ENCODE measurements at places on chromosomes 11 and 22. TPM values are rescaled to one million over a fixed set of nuclear protein-coding genes. Genes with fewer than 3 reads are reported as not detected.

DNA sequence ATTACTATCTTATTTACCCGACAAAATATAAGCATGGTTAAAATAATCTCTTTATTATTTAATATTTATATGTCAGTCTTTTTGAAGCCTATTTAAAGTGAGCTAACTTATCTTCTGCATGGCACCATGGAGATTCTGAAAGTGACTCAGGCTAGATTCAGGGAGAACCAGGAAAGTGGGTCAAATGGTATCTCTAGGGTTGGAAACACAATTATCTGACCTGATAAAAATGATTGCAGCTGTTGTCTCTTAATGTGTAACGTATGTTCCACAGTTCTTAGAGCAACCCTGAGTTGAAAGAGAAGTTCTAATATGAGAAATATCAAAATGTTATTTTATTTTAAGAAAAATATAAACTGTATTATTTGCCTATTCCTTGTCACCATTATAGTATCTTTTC, 143.1 kb upstream of the CARD18 start:
- DNase-seq = no peak

DNA sequence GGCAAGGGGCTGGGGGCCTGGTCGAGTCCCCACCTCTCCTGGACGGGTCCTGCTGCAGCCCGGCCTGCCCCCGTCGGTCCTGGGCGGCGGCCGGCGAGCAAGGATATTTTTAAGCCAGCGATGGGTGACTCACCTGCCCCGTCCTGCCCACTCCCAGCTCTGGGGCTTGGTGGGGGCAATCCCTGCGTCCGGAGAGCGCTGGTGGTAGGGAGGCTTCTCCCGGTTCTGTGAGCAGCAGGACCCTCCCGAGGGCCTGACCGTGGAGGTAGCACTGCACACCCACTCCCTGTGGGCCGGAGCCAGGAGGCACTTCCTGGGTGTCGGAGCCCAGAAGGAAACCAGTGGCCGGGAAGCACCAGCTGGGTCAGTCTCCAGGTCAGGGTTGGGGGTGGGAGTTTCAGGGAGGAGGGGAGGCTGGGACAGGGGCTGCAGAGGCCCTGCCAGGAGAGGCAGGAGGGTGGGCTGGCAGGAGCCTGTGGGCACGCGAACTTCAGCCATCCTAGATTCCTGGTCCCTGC, 467 bp downstream of the EPS8L2 start:
- no peak for DNase-seq

DNA sequence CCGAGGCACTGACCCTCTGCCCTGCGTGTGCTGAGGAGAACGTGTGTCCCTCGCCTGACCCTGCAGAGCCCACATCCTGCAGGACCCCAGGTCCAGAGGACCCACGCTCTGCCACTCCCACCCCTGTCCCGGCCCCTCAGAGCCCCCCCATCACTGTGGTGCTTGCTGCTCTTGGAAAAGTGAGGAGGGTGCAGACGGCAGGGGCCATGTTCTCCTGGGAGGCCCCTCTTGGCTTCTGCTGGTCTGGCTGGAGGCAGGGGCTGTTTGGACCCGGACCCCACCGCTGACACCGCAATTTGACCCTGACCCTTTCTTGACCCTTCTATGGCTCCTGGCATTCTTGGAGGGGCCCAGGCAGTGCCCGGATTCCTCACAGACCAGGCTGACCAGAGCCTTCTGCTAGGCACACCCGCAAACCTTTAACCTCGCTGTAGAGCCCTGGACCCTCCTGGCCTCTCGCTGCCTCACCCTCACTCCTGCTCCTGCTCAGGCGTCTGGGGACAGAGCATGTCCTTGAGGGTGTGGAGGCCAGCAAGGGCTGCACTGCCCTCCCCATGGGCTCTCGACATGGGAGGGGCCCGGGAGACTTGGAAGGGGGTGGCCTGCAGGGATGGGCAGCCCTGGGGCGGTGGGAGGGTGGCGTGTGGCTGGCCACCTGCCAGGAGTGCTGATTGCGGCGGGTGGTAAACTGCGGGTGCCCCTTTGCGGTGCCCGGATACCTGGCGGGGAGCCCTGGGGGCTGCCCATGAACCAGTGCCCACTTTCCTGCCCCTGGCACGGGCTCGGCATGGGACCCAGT, 37.0 kb upstream of the MUC5AC start:
- DNase-seq = no peak

GRCh38 chr11:29809121-29809520, 207.7 kb downstream of the KCNA4 start:
- no peak for DNase-seq

DNA sequence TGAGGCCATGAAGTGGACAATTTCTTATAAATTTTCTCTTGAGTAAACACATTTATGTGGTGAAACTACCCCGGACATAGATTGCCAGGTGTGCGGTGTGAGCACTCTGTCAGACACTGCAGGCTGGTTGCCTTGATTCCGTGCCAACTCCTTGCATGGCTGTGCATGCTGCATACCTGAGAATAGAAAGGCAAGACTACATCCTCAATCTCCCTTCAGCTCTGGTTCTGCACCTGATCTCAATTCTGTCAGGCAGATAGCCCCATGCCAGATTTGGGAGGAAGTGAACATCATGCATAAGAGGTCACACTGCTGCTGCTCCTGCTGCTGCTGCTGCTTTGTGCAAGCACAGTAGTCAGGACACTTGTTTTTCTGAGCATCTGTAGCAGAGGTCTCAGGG, 42.5 kb upstream of the DEUP1 start:
- no peak for DNase-seq

DNA sequence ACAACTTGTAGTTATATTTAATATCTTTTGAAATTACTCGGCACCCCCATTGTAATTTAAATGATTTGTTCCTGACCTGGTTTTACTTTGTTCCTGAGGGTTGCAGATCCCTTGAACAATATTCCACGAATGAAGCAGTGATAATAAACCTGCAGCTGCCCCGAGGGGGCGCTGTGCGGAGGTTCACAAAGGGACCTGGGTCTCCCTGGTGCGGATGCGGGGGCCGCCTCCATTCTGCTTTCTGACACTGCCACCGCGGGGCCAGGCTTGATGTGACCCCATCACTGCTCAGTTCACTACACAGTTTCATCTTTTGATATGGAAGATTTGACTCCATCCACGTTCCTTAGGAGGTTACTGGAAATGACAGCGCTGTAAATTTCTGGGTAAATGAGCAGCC, 62.9 kb upstream of the PRODH start:
- DNase-seq = no peak

DNA sequence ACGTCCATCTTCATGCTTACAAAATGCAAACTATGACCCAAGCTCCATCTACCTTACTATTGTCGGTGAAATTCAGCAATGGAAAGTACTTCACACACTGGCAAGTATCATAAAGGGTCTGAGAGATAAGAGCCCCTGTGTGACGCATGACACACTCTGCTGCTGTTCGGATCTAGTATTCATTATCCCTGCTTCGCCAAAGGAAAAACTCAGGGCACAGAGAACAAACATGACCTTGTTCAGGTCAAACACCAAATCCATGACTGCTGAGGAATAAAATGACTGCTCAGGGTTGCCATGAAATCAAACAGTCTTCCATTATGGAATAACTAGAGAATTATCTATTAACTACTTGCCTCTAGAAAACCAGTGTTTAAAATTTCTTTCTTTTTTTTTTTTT, 73.0 kb downstream of the MICAL3 start:
- DNase-seq = peak; percentile 37

- DNase-seq = no peak
Observed at GRCh38 chr22:50612528-50613221, 12.1 kb downstream of the MAPK8IP2 start.

- DNase-seq = peak; percentile 87
Observed at GRCh38 chr11:45411228-45411946, 125.2 kb upstream of the SYT13 start.

DNA sequence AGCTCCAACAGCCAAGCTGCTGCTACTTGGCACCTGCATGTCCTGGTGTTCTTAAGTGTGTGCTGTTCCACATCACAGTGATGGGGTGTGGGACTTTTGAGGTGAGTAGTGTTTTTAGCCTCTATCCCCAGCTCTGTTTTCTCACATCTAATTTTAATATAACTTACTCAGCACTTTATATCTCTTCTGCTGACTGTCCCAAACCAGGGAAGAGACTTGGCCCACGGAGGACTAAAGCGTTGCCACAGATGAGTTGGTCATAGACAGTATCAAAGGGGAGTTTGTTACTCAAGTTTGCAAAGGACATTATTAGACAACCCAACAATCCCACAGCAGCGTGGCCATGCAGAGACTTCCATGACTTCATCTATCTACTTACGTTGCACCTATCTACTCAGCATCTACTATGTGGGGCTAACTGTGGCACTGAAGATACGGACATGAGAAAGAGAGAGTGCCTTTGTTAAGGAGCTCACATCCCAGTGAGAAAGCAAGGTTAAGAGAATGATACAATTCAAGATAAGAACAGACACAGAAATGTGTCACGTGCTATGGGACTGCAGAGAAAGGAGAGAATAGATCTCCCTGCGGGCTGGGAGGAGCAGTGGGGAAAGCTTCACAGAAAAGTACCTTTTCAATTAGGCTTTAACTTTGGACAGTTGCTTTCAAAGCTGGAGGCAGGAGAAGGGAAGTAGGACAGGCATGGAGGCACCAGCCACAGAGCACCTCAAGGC, 82.4 kb downstream of the ME3 start:
- no peak for DNase-seq

GRCh38 chr11:84140386-84141169, 854.4 kb upstream of the CCDC90B start:
- no peak for DNase-seq

- DNase-seq = no peak
Observed at GRCh38 chr11:105023003-105023402, at the start of gene CASP5. Gene CASP5 (minus strand): TSS chr11:105023168. CDS start chr11:105023136, 32 bp downstream.

GRCh38 chr11:70760416-70761020, 362.2 kb downstream of the CTTN start:
- no peak for DNase-seq

DNA sequence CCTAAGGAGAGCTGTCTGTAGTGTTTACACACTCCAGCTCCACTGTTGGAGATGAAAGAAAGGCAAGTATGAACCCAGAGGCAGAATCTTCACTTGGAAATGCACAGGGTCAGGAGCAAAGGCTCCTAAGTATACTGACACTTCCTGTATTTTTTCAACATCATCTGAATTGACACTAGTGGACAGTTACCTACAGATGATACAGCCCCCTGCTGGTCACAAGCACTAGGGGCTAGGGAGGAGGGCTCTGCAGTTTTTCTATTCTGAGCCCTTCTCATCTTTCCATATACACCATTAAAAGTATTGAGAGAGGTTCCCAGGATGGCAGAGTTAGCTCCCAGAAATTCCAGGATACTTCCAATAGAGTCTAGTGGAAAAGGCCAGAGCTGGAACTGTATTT, 290.3 kb upstream of the API5 start:
- DNase-seq = no peak

DNA sequence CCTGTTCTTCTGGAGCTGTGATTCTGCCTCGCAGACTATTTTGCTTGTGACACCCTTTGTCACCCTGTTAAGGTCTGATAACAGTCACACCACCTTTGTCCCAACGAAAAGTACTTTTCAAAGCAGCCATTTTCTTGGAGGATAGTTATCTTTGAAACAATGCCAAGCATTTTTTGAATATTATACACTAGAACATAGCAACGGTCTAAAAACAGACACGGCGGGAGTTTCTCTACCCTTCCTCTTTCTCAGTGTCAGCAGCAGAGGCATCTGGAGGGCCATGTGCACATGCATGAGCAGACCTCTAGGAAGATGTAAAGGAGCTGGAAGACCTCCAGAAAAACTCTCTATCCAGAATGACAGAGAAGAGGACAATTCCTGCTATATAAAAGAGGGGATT, 86.5 kb downstream of the TRPC6 start:
- peak; percentile 94 for DNase-seq

DNA sequence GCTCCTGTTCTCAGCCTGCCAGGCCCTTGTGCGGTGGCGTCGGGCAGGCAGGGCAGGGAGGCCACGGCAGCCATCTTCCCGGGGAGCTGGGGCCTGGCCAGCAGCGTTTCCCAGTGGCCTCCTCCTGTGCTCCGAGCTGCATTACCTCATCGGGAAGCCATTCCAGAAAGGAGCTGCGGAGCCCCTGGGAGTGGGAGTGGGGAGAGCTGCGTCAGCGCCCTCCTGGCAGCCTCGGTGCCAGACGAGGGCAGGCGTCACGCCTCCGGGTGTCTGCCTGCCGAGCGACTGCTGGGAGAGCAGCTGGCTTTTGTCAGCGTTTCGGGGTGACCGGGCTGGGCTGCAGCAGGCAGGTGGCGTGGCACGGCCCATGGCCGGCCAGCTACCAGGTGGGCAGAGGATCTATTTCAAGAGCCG, 30.9 kb upstream of the WNT7B start:
- DNase-seq = peak; percentile 50

DNA sequence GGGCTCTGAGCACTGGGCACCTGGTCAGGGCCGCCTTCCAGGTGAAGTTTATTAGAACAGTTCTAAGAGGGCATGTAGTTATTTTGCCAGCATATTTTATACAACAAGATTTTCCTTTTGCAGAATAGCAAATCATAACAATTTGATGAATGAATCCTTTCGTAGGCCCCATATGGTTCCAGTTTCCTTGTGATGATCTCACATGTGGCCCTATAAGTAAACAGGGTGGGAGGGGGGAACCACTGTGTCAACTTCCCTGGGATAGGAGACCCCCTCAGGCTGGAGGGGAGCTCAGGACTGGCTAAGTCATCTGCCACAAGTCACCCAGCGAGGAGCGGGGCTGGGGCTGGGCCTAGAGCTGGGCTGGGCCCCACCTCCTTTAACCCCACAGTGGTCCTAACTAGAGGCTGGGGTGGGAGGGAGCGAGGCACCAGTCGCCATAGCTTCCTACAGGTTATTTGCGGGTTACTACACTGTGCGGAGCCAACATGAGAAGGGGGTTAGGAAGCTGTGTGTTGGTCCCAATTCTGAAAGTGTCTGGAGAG, 4.2 kb downstream of the FBLN1 start:
- DNase-seq = no peak

DNA sequence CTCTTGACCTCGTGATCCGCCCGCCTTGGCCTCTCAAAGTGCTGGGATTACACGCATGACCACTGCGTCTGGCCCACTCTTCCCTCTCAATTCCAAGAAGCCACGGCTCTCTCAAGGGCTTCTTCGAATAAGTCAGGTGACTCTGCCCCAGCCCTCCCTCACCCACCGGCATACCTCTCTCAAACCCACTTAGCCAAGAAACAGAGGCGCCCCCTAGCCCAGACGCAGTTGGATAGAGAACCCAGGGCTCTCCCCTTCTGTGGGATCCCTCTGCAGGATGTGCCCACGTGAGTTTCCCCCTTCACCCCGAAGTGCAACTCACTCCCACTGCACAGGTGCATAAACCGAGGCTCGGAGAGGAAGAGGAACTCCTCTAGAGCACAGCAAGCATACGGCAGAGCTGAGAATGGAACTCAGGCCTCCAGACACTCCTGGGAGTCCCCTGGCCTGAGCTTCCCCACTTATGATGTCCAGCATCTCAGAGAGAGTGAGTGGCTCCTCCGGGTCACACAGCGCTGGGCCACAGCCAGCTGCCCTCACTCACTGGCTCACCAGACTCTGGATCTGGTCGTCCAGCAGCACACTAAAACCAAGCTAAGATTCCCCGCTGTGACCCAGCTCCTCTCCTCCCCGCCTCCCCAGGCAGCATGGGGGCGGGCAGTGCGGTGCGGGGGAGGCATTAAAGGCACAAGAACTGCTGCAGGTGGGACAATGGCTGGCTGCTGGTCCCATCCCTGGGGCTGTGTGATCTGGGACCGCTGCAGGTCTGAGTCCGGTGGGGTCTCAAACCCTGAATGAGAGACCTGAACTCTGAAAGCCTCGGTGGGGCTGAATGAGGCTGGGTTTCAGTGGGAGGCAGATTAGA, 16.8 kb upstream of the RGL4 start:
- DNase-seq = no peak

The SLC22A8 gene
- 1.7 TPM for polyA plus RNA-seq

The CHST1 gene
- 17.4 TPM for polyA plus RNA-seq

The FAT3 gene
- 0.85 TPM for polyA plus RNA-seq

The MMP10 gene
- polyA plus RNA-seq = not detected

The C11orf97 gene
- polyA plus RNA-seq = not detected

All from brain (organoid and tissue), 16 donors.